Spinal cord (tissue), 10 donors: ENCODE measurements at places on chromosomes 1 and 21.
A peak's percentile ranks its signal among the peaks of the same experiment; 100 is the strongest.

GRCh38 chr1:116168277-116169032 lies 57.3 kb downstream of the MAB21L3 start:
- DNase-seq = peak; percentile 91

DNA sequence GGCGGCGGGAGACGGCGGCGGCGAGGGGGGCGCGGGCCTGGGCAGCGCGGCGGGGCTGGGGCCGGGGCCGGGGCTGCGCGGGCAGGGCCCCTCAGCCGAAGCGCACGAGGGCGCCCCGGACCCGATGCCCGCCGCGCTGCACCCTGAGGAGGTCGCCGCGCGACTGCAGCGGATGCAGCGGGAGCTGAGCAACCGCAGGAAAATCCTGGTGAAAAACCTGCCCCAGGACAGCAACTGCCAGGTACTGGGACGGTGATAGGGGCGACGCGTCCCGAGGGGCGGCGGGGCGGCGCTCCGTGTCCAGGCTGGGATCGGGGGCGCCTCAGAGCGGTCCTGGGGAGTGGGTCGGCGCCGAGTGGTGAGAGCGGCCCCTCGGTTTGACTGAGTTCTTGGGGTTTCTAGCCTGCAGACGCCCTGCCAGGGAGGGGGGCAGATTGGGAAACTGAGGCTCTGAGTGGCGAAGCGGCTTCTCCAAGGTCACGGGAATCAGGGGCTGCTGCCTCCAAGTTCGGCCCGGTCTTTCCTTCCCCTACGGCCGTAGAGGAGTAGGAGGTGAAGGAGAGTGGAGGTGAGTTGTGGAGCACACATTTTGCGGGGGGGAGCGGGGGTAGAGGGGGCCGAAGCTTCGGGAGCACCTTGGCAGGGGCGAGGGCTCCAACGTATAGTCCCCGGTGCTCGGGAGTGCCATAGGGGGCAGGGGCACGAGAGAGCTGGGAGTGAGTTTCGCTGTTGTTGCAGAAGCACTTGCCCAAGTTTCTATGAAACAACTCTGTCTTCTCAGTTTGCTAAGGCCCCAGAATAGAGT lies 508 bp downstream of the RAVER2 start:
- peak; percentile 80 for DNase-seq

DNA sequence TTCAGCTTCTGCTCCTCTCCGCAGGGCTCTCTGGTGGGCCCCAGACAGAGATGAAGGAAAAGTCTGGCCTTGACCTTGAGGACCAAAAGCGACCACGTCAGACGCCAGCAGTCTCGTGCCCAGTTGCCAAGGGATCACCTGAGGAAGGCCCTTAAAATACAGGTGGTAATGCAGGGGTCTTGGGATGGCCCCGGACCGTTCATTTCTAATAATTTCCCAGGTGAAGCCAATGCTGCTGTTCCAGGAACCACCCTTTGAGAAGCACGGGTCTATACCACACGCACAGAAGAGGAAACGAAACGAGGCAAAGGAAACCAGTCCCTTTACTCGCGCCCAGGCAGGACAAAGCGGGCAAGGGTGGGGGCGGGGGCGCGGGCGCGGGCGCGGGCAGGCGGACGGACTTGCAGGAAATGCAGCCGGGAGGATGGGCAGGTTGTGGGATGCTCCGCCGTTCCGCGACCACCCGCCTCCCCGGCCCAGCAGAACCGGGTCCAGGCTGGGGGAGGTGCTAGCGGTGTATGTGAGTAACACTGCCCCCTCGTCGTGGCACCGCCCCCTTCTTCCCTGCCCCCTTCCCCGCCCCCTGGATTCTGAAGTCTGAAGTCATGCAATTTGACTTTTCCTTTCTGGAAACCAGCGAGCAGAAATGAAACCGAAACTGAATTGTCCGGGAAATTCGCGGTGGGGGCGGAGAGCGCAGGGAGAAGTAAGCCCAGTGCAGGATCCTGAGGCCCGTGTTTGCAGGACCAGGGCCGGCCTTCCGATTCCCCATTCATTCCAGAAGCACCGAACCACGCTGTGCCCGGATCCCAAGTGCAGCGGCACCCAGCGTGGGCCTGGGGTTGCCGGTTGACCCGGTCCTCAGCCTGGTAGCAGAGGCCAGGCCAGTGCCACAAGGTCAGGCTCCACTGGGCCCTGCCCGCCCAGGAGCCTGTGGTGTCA lies 5.8 kb upstream of the MX1 start:
- DNase-seq = peak; percentile 64

DNA sequence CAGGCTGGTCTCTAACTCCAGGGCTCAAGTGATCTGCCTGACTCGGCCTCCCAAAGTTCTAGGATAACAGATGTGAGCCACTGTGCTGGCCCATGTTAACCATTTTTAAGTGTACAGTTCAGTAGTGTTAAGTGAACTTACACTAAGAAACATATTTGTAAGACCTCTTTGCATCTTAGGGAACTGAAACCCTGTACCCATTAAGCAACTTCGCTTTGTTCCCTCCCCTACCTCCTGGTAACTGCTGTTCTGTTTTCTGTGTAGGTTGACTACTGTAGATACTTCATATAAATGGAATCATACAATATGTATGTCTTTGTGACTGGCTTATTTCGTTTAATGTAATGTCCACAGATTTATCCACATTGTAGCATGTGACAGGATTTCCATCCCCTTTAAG lies 11.0 kb downstream of the NUDC start:
- no peak for DNase-seq

DNA sequence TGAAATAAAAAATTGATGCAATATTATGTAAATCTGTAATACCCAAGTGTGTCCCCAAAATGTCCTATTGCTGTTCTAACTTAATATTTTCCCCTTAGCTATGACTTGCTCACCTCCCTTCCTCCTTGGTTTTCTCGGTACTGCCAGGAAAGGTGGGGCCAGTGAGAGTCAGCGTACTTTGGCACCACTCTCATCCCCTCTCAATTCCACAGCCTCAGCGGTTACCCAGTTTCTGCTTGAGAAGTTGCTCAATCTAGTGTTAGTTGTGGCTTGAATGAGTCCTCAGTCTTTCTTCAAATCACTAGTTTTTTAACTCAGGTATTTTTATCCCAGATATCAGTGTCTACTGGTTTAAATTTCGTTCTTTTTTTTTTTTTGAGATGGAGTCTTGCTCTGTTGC lies 32.3 kb downstream of the BCAS2 start:
- DNase-seq = no peak

DNA sequence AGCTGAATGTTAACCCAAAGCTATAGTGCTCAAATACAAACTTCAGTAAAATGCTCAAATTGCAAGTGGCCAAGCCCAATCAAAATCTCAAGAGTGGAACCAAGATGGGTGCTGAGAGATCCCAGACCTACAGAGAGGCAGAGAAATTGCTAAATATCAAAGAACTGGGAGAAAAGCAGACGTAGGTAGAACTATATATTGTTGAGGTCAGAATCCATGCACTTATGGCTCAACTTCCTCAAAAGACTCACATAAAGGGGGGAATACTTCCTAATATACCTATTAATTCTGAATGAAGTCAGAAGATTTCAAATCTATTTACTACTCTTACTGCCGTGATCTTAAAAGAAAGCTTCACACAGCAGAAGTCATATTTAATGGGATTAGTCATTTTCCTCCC lies 65.2 kb downstream of the PUM1 start:
- DNase-seq = no peak

DNA sequence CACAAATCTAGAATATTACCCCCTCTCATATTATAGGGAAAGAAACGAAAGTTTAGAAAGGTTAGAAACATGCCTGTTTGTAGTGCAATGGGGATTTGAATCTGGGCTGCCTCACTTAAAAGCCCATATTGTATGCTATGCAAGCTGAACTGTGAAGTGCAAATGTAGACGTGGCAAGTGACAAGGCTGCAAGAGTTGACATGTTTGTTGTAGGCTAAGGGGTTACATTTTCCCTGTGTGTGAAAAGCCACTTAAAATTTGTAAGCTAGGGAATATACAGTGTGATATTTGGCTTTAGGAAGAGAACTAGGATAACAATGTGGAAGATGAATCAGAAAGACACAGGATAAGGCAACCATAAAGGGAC lies 29.0 kb downstream of the WDR26 start:
- DNase-seq = no peak

- no peak for DNase-seq
These were observed 334.8 kb upstream of the KAZN start for GRCh38 chr1:14263671-14264070.

DNA sequence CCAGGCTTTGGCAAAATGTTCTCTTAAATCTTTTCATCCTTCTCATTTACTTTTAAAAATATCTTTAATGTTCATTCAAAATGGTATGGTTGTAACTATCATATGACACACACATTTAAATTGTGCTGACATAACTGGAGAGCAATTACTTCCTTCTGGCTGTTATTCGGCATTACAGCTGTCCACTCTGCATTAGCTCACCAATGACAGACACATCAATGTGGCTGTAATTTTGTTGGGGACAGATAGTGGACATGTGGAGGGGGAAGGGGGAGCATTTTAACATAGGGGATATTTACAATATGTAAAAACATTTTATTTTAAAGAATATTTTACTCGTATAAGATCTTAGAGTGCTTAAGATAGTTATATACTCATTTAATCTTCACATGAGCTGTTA lies 319.8 kb downstream of the HMCN1 start:
- no peak for DNase-seq

DNA sequence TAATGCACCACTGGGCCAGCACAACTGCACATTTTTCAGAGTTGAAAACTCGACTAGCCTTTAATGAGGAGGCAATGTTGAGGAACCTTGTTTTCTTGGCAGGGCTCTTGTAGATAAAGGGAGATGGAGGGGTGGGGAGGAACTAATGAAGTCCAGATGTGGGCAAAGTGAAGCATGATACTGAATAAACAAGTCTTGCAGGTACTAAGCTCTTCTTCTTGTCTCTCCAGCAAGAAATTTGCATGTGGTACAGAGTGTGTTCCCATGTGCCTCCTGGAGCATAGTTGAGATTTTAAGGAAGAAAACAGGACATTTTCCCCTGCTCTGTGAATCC lies 47.0 kb downstream of the PLPP3 start:
- no peak for DNase-seq

GRCh38 chr1:220500372-220500771 lies 27.6 kb upstream of the MARK1 start:
- no peak for DNase-seq

GRCh38 chr1:42845866-42846256 lies 552 bp upstream of the ZNF691 start:
- DNase-seq = no peak

DNA sequence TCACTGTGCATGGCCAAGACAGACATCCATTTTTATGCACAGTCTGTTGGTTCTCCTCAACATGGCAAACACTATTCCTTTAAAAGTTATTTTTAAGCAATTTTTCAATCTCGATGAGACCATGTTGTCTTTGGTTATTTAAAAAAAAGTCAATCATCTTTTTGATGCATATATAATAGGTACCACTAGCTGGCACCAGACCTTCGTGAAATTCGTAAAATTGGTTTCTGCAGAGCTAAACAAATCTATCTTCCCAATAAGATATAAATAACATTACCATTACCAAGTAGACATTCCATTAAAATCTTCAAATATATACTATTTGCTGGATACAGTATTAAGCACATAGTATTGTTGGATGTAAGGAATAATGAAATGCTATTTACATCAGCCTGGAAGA lies 220.0 kb upstream of the GREM2 start:
- DNase-seq = peak; percentile 68

- DNase-seq = no peak
These were observed at the start of gene GPR153 for GRCh38 chr1:6260961-6261614. Gene GPR153, minus strand, starts transcription at chr1:6261098. Its CDS starts 6,193 bp downstream, at chr1:6254905.

- DNase-seq = no peak
These were observed 62.1 kb downstream of the PRKCZ start for GRCh38 chr1:2112280-2112701.

GRCh38 chr1:86757272-86757984 lies 53.1 kb downstream of the SH3GLB1 start:
- DNase-seq = peak; percentile 31

- DNase-seq = no peak
These were observed 35.2 kb upstream of the LRP8 start for GRCh38 chr1:53362851-53363642.

DNA sequence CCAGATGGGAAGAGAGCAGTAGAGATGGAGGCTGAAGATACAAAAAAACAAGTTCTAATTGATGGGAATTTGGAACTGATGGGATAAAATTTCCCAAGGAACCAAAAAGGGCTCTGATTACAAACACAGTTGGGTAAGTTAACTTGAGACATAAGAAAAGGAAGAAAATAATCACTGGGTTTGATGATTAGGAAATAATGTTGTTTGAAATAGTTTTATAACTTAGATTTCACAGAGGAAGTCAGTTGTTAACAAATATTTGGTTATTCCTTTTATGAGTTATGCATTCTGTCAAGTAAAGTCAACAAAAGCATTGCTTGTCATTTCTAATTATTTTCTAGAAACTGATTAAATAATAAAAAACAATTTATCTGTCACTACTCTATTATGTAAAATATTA lies 20.4 kb upstream of the SUCO start:
- no peak for DNase-seq

GRCh38 chr1:227941509-227942020 lies 6.2 kb downstream of the WNT9A start:
- peak; percentile 0 for DNase-seq

DNA sequence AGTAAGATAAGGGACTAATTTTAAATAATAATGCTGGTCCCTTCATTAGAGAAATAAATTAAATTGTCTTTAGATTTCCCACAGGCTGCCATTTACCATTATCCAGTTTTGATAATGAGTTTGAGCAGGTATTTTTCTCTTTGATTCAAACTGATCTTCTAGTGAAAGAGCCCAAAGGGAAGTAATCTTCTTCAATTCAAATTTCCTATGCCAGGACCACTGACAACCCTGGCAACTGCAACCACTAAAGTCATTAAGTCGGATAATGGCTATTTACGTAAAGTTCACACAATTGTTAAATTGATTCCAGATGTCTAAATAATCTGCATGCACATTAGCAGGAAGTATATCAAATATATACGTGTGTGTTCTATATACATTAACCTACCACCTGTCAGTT lies 399.3 kb downstream of the PTPRC start:
- DNase-seq = no peak

DNA sequence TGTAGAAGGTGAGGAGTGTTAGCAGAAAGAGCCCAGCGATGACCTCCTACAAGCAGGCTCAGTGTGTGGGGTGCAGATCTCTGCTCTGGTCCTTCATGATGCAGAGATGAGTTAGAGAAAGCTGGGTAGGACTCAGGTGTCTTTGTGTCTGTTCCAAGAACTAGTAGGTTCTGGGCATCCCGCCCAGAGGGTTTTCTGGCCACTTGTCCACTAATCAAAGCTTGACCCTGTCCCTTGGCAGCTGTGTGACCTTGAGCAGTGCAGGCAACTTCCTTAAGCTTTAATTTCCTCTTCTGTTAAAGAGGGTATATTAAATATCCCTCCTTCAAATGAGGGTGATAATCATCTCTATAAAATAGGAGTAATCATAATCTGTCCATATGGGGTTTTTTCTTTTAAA lies 54.7 kb upstream of the WNT4 start:
- no peak for DNase-seq
